ENCODE measurements at places on chromosomes 3 and 15. TPM values are rescaled to one million over a fixed set of nuclear protein-coding genes. Genes with fewer than 3 reads are reported as not detected.

The PLAAT1 gene
- total RNA-seq: 11.3 TPM

The DUT gene
- total RNA-seq: 47.5 TPM

The MEF2A gene
- 38.4 TPM for total RNA-seq

The GNAT1 gene
- total RNA-seq: not detected

The KCNH8 gene
- total RNA-seq: 6.6 TPM

The DPPA2 gene
- not detected for total RNA-seq

The NIPA2 gene
- 34.7 TPM for total RNA-seq

The CEP97 gene
- 46.7 TPM for total RNA-seq

The ZNF662 gene
- total RNA-seq: 15.0 TPM

The FBLN2 gene
- total RNA-seq: 9.1 TPM

The CPNE9 gene
- 0.49 TPM for total RNA-seq

The TNFAIP8L3 gene
- 1.7 TPM for total RNA-seq

The CCNB2 gene
- total RNA-seq: 2.7 TPM

The CATSPER2 gene
- 4.2 TPM for total RNA-seq

The ATP13A5 gene
- total RNA-seq: 0.49 TPM

The CCDC13 gene
- 2.7 TPM for total RNA-seq
